Fibroblast of the aortic adventitia (primary cell): ENCODE measurements at places on chromosomes 12 and 14.

GRCh38 chr12:131323879-131324278 is 370.2 kb downstream of the ADGRD1 start:
- no peak for DNase-seq

DNA sequence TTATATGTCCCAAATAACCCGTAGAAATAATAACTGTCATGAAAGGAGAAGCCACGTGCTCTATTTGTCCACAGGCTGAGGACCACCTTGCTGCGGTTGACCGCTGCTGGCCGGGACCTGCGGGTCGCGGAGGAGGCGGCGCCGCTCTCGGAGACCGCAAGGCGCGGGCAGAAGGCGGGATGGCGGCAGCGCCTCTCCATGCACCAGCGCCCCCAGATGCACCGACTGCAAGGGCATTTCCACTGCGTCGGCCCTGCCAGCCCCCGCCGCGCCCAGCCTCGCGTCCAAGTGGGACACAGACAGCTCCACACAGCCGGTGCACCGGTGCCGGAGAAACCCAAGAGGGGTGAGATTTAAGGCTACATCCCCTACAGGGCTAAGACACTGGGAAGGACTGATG is 21.0 kb downstream of the RPGRIP1 start:
- no peak for DNase-seq

- DNase-seq, result no peak
Measured at GRCh38 chr12:32876004-32876403, 20.6 kb downstream of the PKP2 start.

DNA sequence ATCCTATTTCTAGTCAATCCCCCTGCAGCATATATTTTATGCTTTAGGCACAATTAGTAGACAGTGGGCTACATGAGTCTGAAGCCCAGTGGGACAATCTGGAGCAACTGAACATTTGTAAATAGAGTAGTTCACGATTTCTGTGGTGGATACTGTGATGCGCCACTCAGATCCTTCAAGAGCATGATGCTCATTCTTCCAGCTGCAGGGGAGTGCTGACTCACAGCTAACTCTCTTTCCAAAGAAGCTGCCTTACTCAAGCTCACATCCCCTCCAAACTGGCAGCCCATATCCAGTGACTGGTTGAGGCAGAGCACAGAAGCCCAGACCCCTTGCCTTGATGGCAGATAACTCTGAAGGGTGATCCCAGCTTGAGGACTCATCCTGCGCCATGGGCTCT is 224.2 kb upstream of the EEA1 start:
- peak; percentile 45 for DNase-seq

DNA sequence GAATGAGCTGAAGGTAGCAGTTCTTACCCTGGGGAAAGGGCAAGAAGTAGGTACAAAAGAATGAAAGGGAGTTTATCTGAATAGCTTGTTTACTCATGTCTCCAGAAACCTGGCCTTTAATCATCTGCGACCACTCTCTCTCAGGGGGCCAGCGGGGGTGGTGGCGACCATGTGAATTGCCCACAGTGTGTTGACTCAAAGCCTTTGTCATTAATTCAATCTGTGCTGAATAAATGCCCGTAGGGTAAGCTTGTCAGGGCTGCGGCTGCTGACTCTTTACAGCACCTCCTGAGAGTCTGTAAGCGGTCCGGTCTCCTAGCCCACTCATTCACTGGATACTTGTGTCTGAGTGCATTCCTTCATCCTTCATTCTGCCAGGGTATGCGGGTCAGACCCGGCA is 874.4 kb downstream of the SLC6A15 start:
- no peak for DNase-seq

DNA sequence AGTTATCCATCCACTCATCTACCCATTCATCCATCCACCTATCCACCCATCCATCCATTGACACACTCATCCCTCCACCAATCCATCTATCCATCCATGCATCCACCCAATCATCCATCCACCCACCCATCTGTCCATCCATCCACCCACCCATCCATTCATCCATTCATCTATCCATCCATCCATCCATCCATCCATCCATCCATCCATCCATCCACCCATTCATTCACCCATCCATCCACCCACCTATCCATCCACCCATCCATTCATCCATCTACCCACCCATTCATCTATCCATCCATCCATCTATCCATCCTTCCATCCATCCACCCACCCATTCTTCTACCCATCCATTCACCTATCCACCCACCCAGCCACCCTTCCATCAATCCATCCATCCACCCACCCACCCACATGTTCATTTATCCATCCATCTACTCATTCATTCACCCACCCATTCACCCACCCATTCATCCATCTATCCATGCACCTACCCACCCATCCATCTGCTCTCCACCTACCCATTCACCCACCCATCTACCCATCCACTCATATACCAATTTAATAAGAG is 193.8 kb upstream of the ARID2 start:
- no peak for DNase-seq

DNA sequence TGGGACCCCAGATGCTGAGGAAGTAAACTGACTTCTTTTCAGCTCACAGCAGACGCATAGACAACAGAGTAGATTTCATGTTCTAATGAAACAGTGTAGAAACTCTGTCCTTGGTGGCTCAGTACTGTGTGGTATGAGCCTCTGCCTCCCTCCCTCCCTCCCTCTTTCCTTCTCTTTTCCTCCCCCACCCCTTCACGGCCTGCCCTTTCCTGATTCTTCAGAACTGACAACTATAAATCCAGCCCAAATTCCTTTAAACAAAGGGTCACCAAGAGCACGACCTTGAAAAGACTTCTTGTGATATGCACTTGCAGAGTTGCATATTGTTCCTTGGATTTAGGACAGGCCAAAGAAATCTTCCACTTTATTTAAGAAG is 164.0 kb downstream of the ETV6 start:
- no peak for DNase-seq

- DNase-seq, result peak; percentile 81
Measured at GRCh38 chr14:63470962-63471793, 72.0 kb downstream of the PPP2R5E start.

DNA sequence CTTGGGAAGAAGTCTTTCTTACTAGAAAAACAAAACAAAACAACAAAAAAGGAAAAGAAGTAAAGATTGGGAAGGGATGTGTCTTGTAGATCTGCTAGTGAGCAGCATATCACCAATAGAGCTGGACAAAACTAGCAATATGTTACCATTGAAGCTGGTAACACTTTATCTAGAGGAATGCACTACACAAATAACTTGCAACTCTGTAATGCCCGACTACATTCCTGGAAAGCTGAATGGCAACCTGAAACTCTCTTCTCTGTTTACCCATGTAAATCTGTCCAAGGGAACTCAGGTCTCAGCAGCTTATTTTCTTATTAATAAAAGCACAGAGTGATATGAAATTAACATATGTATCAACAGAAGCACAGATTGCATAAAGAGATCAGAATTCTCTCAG is 624.4 kb downstream of the KCNH5 start:
- no peak for DNase-seq

DNA sequence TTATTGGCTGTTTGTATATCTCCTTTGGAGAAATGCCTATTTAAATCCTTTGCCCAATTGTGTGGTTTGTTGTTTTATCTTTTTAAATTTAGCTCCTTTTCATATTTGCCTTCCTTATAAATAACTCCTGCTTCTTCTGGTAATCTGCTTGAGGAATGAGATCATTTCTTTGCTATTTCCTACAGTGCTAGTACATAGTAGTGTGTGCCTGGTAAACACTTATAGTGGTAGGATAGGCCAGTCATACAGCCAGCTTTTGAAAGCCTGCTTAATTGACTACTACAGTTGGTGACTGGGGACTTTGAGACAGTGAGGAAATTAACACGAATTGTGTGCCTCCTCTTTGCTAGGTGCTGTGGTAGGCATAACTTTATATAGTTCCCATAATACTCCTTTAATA is 68.7 kb downstream of the BORCS5 start:
- DNase-seq, result peak; percentile 48

DNA sequence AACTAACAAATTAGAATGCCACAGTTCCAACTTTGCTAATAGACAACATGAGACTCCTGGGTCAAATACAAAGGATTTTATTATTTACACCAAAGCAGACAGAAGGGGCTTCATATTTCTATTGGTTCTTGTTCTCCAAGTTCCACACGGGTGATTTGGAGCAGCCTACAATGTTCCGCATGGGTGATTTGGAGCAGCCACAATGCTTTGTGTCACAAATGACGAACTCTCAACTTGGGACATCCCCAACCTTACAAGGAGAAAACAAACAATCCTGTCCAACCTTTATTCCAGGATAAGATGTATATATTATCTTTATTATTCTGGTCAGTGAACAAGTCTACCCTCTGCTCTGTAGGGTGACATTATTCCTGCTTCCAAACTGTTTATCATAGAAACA is 694.3 kb upstream of the MGAT4C start:
- DNase-seq, result no peak

GRCh38 chr12:7650091-7650490 is 15.6 kb downstream of the APOBEC1 start:
- DNase-seq, result no peak

DNA sequence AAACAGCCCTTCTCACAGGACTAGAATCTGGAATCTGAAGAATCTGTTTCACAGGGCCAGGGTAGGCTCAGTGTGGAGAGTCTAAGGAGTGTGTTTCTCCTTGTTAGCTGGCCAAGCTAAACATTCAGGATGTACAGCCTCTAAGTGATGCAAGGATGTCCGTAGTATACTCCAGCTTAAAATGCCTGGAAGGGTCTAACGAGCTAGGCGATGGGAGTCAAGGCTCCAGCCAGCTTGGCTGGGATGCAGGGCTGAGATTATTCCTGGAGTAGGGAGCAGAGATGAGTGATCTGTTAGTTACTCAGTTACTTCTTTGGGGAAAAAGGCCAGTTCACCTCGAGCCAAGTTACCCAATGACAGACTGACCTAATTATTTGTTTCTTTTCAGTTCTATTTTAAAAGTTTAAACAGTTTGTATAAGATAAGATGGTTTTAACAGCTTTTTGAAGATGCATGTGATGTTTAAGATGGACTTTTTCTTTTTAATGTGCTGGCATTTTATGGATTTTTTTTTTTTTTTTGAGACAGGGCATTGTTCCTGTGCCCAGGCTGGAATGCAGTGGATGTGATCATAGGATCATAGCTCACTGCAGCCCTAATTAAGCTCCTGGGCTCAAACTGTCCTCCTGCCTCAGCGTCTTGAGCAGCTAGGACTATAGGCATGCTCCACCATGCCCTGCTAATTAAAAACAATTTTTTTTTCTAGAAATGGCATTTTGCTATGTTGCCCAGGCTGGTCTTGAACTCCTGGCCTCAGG is 41.1 kb downstream of the SYNE2 start:
- DNase-seq, result peak; percentile 100

- DNase-seq, result no peak
Measured at GRCh38 chr12:93191423-93191822, 186.3 kb upstream of the NUDT4 start.

GRCh38 chr14:76012354-76012753 is 26.8 kb downstream of the IFT43 start:
- DNase-seq, result peak; percentile 16

GRCh38 chr12:114025935-114026334 is 59.8 kb upstream of the RBM19 start:
- no peak for DNase-seq

DNA sequence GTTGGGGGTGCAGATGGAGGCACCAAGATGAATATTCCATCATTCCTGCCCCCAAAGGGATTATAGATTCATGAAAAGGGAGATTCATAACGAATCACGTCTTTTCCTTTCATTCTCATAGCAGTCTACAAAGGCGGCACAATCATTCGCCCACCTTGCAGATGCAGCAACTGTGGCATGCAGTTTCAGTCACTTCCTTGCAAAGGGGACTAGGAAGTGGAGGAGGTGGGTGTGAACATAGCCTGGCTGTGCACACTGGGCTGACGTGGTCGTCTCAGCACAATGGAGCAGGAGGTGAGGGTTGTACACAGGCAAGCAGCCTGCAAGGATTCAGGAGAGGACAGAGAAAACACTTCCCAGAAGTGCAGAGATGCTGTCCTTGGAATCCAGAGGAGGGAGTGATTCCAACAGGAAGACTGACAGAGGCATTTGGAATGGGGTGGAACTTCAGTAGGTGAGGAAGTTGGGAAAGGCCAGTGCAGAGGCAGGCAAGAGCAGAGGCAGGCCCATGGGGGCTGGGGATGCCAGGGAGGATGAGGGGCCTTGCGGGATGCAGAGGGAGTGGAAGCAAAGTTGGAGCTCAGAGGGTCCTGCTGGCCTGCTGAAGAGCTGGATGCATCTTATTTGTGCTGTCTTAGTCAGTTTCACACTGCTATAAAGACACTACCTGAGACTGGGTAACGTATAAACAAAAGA is 21.9 kb upstream of the PPP2R5C start:
- DNase-seq, result no peak

- no peak for DNase-seq
Measured at GRCh38 chr12:30191696-30192455, 408.1 kb upstream of the TMTC1 start.

- DNase-seq, result no peak
Measured at GRCh38 chr12:2291182-2291832, 238.5 kb downstream of the CACNA1C start.

DNA sequence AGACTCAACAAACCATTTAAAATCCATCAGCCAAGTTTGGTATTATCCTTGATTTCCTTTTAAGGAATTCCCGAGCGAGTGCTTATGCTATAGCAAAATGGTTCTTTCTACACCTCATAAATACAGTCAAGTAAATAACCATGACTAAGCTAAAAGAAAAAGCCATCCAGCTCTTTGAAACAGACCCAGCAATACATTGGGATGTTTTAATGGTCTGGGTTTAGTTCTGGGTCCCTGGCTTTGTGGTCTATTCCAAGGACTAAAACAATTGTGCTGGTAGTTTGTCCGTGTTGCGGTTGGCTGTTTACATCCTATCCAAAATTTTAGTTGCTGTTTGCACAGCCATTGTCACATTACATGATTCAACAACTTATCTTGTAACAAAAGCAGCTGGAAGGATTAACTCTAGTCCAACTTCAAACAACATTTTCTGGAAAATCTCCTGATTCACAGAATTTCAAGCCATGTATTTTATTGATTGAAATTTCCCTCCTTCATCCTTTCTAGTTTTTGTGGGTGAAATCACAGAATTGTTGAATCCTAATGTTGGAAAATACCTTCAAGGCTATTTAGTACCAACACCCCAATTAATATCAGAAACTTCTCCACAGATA is 19.6 kb downstream of the KLRB1 start:
- no peak for DNase-seq

- peak; percentile 49 for DNase-seq
Measured at GRCh38 chr12:112096667-112097066, 11.9 kb downstream of the NAA25 start.

- DNase-seq, result no peak
Measured at GRCh38 chr14:44863271-44863670, 98.5 kb downstream of the KLHL28 start.

GRCh38 chr12:20269337-20270067 is 98.8 kb upstream of the PDE3A start:
- no peak for DNase-seq

- no peak for DNase-seq
Measured at GRCh38 chr14:71203306-71203705, 296.0 kb downstream of the PCNX1 start.

GRCh38 chr14:58426670-58427280 is 556 bp downstream of the TIMM9 start:
- peak; percentile 15 for DNase-seq
